NCI-H524 treated with DMSO at 0.1 percent for 48 hours (cell line): ENCODE measurements at places on chromosomes 5 and 9.
A peak's percentile ranks its signal among the peaks of the same experiment; 100 is the strongest.

GRCh38 chr5:82599692-82600091 lies 321.5 kb upstream of the RPS23 start:
- no peak for DNase-seq

GRCh38 chr5:138596105-138596881 lies 21.1 kb upstream of the HSPA9 start:
- no peak for DNase-seq

DNA sequence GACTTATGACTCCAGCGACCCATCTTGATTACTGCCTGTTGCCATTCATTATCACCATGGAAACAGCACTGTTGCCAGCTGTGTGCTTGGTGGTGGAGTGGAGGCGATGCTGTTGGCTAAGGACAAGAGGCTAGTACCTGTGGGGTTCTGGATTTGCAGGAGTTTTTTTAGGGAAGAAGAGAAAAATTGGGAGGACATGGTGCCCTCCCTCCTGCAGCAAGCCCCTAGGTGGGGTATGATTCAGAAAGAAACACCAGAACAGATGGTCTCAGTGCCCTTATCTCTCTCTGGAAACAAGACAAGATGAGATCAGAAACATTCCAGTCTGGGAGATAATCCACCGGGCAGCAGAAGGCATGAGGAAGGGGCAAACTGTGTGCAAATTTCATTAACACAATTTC lies 87.8 kb upstream of the TLR4 start:
- peak; percentile 91 for DNase-seq

- no peak for DNase-seq
Observed at GRCh38 chr5:16064135-16064893, 115.3 kb downstream of the MARCHF11 start.

DNA sequence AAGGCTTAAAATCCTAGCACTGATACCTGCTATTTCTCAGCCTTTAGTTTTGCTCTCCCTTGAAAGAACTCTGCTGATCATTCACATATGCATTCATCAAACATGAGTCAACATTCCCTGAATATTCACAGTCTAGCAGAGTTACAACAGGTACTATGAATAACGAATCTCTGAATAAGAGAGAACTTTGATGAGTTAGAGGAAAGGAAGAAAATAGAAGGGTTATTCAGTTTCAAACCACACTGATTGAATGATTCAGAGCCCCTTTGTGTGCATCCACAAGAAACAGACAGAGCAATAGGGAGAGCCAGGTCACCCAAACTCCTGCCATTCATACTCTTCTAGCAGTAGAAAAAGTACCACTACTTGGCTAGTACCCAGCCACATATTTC lies 36.0 kb downstream of the FOXD1 start:
- DNase-seq, result no peak

DNA sequence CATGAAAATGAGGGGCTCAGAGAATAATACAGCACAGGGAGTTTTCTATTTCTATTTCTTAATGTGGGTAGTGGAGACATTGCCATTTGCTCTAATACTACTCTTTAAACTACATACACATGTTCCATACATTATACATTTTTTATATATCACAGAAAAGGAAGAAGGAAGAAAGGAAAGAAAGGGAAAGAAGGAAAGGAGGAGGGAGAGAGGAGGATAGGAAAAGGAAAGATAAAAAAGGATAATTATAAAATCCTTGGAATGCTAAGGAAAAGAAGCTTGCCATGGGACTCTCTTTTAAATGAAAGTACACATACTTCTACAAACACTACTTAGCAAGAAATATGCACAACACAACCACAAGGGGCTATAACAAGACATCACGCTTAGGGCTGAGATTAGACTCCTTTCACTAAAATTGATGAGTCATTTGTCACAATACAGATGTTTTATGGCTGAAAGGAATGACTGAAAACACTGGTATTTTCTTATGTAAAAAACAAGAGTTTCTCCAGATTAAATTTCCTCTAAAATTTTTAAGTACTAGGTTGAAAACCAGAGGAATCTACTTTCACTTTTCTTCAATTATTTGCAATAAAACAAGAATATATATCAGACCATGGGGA lies 219.8 kb downstream of the ARL15 start:
- no peak for DNase-seq

DNA sequence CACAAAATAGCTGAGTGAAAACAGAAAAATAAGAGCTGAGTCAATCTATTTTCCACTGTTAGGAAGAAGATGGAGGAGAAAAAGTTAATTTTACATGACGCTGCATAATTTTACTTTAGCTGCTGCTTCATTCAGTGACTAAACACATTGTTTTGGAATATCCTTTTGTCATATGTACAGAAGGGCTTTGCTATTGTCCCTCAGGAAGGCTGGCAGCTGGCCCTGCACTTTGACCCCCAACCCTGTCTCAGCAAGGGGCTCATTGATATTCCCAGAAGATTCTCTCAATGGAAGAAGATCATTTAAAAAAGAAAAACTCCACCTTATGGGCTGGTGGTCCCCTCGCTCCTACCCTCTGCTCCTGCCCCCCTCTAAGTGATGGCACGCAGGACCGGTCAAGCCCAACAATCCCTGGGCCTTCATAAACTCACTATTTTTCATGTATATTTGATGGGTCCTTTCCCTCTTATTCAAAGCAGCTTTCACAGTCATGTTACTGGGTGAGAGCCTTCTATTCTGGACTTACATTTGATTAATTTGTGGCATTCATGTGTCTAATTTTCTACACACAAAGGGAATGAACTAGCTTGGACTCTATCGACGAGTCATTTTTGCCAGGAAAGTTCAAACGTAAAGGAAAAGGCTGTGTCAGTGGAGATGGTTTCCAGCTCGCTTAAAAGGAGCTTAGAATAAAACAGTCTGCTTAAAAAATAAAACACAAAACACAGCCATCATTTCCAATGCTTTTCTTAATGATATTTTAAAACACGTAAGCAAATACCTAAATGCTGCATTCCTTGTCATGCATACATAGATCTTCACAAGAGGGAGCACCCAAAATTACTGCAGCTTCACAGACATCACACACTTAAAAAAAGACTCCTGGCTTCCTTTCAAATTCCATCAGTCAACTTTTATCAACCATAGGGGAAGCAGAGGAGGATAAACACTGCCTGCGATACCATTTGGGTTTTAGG lies 104.7 kb downstream of the EFNA5 start:
- no peak for DNase-seq

GRCh38 chr9:129102791-129103594 lies 7.6 kb downstream of the CRAT start:
- DNase-seq, result peak; percentile 2

DNA sequence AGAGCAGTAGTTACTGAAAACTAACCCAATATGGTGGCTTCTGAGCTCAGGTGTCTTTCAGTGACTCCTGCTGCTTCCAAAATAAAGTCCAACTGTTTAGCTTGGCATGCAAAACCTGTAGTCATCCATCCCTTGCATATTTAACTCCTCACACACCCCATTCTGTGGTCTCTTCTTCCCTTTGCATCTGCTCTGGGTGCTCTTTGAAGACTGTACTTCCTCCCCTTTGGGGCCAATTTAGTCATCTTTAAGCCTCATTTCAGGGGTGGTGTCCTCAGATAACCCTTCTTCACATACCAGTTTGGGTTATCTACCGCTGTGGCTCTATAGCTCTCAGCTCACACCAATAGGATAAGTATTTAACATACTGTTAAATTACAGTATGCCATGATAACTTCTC lies 209.9 kb upstream of the DMRT1 start:
- DNase-seq, result no peak

- DNase-seq, result no peak
Observed at GRCh38 chr5:13831351-13831750, 113.1 kb downstream of the DNAH5 start.

GRCh38 chr5:43190755-43191603 lies 1.0 kb upstream of the NIM1K start:
- DNase-seq, result no peak

GRCh38 chr5:171893290-171893886 lies 107.8 kb downstream of the SMIM23 start:
- no peak for DNase-seq

- DNase-seq, result no peak
Observed at GRCh38 chr9:83183621-83184020, 120.7 kb upstream of the RASEF start.

DNA sequence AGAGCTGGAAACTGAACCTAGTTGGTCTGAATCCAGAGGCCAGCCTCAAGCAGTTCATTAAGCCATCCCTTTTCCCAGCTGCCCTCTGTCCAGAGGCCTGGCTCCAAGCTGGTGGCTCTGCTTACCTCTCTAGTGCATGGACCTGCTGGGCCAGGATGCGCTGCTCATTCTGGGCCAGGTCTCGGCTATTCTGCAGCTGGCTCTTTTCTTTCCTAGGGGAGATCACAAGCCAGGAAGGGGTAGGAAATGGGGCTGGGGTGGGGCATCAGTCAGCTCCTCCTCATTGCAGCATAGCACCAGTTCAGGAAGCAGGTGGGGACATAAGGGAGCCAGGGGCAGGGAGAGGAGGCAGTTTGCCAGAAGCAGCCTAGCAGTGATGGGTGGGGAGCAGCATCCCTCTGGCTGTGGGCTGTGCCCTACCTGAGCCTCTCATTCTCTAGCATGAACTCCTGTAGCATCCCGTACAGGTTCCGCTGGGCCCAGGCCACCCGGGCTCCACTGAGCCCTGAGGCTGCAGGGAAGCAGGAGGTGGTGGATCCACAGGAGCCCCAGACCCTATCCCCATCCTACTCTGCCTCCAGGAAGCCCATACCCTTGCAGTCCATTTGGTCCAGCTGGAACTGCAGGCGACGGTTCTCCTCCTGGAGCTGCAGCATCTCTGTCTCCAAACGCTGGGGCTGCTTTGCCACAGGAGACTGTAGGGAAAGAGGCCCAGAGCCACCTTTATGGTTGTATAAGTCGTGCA lies 5.2 kb downstream of the KIF12 start:
- DNase-seq, result no peak

DNA sequence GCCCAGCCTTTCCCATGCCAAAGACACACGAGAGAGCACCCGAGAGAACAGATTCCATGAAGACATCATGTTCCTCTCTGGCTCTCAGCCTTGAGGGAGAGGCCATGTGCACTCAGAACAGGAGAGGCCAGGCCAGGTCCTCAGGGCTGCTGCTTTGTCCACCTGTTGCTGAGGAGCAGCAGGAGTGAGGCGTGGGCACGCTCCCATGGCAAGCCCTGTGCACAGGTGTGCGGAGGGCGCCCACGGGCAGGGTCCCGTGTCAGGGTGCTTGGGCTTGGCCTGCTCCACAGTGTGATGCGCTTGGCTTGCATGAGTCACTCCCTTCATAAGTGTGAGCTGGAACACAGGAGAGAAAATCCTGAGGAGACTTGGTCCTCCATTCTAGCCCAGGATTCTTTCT lies 27.4 kb downstream of the ZNF354A start:
- DNase-seq, result no peak

GRCh38 chr5:83472508-83473345 lies 1.2 kb downstream of the VCAN start:
- no peak for DNase-seq

DNA sequence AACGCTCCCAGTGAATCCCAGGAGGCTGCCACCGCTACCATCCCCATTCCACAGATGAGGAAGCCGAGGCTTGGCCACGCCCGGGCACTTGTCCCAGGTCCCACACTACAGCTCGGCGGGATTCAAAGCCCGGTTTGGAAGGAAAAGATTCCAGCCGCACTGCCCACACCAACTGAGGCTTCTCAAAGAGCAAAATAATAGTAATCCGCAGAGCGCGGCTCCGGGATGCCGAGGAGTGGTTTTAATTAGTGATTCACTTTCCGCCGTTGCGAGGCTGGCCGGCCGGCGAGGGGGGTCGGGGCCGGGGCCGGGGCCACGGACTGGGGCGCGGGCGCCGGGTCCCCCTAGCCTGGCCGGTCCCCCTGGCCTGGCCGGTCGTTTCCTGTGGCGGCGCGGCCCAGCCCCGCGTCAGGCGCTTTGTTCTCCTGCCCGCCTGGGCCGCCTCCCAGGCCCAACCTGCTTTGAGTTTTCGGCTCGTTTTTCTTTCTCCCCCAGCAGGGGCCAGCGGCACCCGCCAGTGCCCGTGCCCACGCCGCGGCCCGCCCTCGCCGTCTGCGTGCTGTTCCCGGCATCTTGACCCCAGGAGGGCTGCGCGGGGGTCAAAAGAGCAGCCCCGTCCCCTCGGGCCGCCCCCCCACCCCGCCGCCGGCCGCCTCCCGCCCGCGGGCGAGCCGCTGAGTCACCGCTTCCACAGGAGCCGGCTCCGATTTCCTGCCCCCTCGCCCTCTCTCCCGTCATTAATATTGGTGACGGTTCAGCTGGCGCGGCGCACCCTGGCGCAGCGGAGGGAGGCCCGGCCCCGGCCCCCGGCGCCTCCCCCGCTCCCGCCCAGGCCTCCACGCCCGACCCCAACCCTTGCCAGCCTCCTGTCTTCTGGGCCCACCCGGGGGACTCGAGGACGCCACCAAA lies 31.2 kb downstream of the FGF18 start:
- DNase-seq, result no peak

DNA sequence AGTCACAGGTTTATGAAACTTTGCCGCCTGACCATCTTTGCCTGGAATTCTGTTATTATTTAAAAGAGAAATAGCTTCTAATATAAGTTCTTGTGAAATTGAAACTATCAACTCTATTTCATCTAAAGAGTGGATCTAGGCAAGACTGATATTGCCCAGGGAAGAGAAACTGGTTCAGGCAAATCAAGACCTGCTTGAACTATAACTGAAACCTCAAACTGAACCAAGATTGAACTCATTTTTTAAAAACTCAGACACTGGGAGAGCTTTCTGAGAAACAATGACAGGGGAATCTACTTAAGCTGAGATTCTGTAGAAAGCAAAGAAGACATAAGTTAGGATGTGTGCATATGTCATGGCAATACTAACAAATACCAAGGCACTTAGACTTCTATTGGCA lies 815.8 kb downstream of the BRINP1 start:
- DNase-seq, result no peak

DNA sequence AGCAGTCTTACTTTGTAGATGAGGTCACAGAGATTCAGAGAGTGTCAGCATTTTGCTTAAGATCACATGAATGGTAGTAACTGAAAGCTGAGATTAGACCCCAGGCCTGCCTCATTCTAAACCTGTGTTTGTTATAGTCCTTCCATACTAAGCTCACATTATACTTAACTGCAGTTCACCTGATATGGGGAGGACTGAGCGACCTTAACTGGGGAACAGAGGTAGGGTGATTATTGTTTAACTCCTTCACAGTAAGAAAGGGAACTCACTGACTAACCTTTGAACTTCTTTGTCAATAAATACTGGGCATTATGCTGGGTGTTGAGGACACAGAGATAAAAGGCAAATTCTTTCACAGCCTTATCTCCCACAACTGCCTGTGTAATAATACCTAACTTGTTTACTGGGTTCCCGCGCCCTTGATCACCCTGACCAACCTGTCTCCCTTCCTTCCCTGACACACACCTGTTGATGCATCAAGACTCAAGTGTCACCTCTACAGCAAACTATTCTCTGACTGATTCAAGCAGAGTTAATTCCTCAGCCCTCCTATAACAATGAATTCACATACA lies 27.2 kb downstream of the DEPDC1B start:
- DNase-seq, result no peak

DNA sequence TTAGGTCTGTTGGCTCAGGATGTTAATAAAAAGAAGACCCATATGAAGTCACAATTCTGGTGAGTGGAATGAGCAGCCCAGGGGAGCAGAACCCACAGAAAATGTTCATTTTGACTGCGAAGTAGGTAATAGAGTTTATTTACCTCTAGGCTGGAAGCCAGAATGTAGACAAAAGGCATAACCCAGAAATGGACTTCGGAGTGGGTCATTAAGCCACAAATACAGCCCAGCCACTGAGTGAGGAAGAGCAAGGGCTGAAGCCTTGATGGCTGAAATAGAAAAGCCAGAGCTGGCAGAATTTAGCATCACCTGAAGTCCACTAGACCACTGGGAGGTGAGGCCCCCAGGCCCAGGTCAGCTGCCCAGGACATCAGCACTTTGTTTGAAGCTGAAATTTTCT lies 168.0 kb downstream of the NXNL2 start:
- no peak for DNase-seq
